Left ventricle myocardium superior (tissue), 1 donor: ENCODE measurements at places on chromosomes 16 and 17. TPM values are rescaled to one million over a fixed set of nuclear protein-coding genes. Genes with fewer than 3 reads are reported as not detected.

DNA sequence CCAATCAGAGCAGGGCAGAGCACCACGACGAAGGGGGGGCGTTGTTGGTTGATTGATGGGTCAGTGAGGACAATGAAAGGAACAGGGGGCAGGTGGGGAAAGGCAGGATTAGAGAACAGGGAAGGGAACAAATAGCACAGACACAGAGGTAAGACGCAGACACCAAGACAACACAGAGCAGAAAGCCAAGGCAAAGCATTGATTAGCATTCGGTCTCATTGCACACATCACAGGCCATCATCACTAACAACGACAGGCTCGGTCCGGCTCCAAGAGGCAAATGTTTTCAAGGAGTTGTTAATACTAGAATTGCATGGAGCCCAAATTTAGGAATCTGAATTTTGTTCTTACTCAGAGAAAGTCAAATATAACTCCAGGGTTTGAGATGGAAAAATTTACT lies 34.6 kb upstream of the TRAP1 start:
- DNase-seq, result no peak

- no peak for DNase-seq
Measured at GRCh38 chr17:49439305-49439672, 24.6 kb upstream of the PHB1 start.

GRCh38 chr16:72025404-72026114 lies 17.0 kb downstream of the DHODH start:
- DNase-seq, result no peak

SULT1A2 gene
- 1.1 TPM for total RNA-seq

ALOX15B gene
- not detected for total RNA-seq

DNA sequence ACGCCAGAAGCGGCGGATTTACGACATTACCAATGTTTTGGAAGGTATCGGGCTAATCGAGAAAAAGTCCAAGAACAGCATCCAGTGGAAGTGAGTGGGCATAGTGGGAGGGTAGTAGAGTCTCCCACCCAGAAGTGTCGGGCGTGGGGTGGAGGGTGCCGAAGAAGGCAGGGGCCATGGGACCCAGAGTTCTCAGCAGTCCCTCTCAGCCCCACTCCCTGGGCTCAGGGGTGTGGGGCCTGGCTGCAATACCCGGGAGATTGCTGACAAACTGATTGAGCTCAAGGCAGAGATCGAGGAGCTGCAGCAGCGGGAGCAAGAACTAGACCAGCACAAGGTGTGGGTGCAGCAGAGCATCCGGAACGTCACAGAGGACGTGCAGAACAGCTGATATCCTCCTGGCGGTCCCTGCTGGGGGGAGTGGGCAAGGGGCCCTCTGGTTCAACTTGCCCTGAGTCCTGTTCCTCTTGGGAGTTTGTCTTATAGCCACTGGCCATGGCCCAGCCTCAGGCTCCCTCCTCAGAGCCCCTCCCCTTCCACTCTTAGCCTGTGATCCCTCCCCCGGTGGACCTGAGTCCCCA lies 916 bp downstream of the E2F4 start:
- DNase-seq, result no peak

DNA sequence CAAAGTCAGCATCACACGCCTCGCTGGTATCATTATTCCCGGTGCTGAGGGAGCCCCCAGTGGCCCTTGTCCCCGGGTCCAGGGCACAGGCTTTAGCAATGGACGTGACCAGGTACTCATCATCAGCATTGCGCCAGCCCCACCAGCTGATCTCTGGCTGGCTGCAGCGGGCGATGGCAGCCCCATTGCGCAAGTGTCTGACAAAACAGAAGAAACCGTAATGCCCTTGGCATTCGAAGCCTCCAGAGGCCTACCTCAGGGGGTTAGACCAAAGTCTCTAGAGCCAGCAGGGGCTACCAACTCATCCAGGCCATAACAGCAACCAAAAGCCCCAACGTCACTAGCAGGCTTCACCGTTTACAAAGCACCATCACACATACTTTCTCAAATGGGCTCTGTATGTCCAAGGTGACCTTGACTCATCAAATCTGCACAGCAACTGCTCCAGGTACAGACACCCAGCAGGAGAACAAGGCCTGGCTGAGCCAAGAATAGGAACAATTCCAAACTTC lies 7.3 kb downstream of the MTMR4 start:
- no peak for DNase-seq

DNA sequence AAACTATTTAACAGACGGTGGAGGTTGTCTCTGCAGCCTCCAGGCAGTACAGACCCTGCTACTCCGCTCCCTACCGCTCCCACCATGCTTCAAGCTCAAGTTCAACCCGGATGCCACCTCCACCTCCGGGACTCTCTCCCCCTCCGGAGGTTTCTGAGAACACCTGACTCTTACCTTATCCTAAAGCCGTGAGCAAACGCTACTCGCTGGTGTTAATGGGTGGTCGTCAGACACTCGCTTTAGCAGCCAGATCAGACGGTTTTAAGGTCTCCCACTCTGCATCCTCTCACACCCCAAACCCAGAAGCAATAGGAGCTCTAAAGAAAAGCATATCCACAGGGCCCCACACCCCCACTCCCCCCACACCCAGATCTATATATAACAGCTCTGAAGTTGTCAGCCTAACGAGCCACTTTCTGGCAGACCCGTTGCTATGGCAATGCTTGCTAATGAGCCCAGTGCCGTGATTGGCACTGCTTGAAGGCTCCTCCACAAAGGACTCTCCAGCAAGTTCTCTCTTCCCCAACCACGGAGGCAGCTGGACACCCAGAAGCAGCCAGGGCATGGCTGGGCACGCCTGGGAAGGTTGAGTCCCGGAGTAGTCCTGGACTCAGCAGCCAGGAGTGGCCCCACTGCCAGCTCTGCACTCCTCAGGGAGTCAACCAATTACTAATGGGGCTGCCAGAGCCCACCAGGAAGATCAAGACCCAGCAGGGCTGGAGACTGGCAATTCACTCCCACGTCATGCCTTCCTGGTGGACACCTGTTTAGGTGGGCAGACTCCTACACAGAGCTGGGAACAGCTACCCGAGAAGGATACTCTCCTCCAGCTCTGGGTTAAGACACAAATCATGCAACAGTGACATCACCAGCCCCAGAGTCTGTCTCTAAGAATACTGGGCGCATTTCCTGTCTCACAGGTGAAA lies 121.2 kb upstream of the RCVRN start:
- DNase-seq, result no peak

DUS1L gene
- total RNA-seq, result 67.7 TPM

DNA sequence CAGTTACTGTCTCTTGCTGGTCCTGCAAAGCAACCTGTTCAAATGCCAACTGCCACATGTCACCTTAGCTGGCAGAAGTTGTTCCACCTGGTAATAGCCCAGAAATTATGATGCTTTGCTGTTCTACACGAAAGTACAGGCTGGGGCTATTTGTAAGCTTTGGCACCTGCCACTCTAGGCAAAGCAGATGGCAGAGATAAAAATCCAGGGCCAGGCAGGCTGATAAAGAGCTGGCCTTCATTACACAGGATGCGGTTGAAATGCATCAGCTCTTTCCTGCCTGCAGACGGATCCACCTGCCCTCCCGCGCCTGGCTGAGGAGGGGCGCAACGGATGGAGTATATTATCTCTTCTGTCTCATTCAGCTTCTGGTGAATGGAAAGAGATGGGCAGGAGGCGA lies 29.3 kb upstream of the KDM8 start:
- DNase-seq, result no peak

GRCh38 chr17:81302861-81303333 lies 7.8 kb upstream of the SLC38A10 start:
- DNase-seq, result no peak

DNA sequence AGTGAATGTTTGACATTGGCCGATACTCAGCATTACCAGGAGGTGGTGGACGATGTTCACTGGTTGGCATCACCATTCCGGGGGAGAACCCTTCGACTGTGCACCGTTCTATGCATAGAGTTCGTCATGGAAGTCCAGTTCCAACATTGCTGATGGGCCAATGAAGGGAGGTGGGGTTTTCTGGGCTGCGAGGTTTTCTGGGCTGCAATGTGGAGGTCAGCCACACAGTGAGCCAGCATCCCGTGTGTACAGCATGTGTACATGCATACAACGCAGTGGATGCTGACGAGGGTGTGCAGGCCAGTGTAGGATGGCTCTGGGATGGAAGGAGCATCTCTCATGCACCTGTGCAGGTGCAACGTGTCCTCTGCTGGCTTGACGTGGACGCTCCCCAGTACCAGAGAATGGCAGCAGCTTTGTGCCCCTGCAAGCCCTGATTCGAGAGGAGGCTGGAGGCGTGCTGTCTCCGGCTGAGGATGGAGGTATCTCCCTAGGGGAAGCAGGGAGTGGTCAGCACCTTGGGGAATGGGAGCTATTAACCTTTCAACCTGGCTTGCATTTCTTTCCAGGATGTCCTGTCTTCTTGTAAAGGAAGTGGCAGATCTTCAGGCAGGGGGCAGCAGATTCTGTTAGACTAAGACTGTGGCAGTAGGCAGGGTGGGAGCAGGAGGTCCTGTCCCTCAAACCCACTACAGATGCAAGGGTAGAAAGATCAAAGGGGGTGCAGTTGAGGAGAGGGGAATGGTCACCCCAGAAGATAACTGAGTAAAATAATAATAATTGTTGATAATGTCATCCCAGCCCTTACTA lies 98.2 kb downstream of the CYLD start:
- no peak for DNase-seq

GRCh38 chr16:8795091-8795490 lies 2.3 kb downstream of the TMEM186 start:
- DNase-seq, result no peak

DNA sequence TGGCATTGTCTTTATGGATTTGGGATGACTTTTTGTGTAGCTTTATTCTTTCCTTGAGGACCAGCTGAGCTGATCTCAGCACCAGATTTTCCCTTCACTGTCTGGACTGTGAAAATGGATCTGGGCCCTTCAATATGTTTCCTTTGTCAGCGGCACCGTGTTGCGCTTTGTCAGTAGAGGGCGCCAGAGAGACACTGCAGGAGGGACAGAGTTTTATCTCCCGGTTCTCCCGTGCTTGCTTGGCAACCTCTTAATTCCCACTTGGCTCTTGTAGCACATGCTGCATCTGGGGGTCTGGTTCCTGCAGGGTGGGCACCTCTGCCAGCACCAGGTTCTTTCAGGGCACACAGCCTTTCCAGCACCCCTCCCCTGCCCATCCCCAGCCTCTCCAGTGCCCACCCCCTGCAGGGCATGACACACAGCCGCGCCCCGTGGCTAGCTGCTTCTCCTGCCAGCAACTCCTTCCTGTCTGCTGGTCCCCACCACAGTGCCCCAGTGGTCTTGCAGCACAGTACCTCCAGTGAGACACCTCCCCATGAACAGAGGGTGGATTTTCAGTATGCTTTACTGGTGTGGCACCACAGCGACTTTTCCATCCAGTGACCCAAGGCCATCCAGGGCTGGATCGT lies 19.6 kb downstream of the OR1D5 start:
- no peak for DNase-seq

GRCh38 chr17:5352681-5353289 lies 66.7 kb downstream of the NUP88 start:
- DNase-seq, result no peak

PIK3R6 gene
- 1.4 TPM for total RNA-seq

SPN gene
- total RNA-seq, result 0.87 TPM

MYO15B gene
- total RNA-seq, result 48.2 TPM

SLC2A4 gene
- total RNA-seq, result 170 TPM

GRCh38 chr17:57490111-57490845 lies 234.0 kb downstream of the MSI2 start:
- no peak for DNase-seq

DNA sequence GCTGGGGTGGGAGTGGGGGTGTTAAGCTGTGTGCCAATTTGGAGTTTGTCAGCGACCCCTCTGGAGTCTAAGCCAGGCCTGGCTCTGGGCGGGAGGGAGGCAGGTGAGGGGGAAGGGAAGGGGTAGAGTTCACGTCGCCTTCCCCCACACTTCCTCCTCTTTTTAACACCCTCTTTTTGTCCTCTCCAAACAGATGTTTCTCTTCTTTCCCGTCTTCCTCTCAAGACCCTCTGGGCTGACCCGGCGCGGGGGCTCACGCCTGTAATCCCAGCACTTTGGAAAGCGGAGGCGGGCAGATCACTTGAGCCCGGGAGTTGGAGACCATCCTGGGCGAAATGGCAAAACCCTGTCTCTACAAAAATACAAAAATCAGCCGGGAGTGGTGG lies 3.3 kb downstream of the HOXB1 start:
- DNase-seq, result no peak

TNS4 gene
- total RNA-seq, result not detected

DNA sequence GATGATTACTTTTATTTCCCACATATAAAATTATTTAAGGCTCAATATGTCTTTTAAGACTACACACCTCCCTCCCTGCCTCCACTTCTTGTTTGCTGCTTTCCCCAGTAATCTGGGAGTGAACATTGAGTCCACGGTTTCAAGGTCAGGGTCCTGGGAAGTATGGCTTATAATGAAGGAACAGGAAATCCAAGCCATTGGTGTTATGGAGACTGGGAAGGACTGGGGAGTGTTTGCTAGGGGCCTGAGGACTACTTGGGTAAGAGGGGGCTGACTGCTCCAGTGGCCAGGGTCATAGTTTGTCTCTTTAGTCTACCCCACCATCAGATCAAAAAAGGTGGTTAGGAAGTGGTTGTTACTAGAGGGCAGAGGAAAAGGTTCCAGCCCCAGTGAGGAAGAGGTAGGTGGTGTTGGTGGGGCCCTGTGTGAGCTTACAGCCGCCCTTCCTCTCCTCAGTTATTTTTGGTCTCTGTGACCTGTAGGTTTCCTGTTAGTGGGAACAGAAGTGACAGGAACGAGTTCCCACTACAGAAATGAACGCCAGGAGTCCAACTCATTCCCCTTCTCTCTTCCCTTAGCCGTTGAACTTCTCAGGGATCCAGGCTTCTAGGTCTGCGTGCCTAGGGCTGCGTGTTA lies 742 bp upstream of the SLC16A13 start:
- no peak for DNase-seq
